ENCODE measurements at places on chromosomes 11 and 22. TPM values are rescaled to one million over a fixed set of nuclear protein-coding genes. Genes with fewer than 3 reads are reported as not detected.
A peak's percentile ranks its signal among the peaks of the same experiment; 100 is the strongest.

DNA sequence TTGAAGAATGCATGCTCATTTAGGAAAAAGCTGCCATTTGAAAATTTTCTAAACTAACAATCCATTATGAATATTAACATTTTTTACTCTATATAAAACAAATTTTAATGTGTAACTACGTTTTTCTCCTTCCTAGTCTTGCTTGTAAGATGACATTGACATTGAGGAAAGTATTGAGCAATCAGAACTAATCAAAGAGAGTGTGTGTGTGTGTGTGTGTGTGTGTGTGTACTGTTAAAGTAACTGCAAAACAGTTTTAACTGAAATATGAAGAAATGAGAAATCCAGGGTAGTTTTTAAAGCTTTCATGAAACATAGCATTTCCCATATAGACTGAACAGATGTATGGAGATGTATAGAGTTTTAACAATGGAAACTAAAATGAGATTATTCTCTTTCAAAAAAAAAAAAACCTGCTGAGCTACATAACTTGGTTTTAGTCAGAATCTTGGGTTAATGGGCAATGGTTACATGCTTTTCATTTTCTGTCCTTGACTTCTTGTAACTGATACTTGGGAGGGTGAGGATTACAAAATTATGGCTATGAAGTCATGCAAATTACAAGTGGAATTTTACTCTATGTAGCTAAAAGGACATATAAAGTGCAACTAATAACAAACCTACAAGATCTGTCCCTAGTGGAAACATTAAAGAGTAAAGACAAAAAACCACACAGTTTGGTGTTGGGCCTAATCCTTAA is 2.0 kb downstream of the PDGFD start:
- DNase-seq: no peak

- DNase-seq: peak; percentile 57
These were observed 10.9 kb upstream of the ADA2 start for GRCh38 chr22:17229991-17230630.

DNA sequence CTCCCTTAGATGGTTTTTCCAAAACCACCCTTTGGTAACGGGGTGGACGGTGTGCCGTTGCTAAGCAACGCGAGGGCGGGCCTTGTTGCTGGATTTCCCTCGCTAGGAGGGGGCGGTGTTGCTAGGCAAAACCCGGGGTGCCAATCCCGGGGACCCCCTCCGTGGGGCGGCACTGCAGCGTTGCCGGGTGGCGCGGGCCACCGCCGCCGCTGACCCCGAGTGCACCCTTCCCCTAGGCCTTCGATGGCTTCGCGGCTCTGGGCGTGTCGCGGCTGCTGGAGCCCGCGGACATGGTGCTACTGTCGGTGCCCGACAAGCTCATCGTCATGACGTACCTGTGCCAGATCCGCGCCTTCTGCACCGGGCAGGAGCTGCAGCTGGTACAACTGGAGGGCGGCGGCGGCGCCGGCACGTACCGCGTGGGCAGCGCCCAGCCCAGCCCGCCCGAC is 8.9 kb downstream of the EHBP1L1 start:
- DNase-seq: no peak

Gene FAT3
- 16.1 TPM for total RNA-seq

- DNase-seq: no peak
These were observed 15.5 kb downstream of the FLI1 start for GRCh38 chr11:128709402-128709801.
